GOT3 (cell line): ENCODE measurements at places on chromosomes 3 and 15.

DNA sequence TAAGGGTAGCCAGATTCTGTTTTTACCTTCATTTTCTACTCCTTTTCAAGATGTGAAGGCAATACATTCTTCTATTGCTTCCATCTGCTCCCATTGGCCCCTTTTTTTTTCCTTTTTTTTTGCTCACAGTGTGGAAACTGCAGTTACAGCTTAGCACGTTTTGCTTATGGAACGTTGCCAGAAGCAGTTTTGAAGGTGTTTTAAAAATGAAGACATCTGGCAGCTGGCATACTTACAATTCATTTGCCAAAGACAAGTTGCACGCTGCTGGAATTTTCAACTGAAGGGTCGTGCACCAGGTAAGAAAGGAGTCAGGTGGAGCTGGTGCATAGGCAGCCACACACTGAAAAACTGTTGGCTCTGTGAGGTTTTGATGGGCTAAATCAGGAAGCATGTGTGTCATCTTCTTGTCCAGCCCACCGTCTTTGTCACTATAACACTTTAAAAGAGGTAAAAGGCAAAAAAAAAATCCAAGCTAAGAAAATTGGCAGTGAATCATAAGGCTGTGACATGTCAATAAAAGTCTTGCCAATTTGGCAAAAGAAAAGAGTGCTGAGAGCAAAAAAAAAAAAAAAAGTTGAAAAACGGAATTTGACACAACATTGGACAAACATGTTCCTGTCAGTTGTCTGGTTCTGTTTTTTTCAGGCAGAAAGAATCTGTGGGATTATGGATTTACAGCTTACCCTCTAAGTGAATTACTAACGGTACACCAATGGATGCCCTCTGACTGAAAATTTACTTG is 225.4 kb upstream of the SOX2 start:
- no peak for DNase-seq

GRCh38 chr3:80542456-80542855 is 774.7 kb upstream of the ROBO1 start:
- no peak for DNase-seq

DNA sequence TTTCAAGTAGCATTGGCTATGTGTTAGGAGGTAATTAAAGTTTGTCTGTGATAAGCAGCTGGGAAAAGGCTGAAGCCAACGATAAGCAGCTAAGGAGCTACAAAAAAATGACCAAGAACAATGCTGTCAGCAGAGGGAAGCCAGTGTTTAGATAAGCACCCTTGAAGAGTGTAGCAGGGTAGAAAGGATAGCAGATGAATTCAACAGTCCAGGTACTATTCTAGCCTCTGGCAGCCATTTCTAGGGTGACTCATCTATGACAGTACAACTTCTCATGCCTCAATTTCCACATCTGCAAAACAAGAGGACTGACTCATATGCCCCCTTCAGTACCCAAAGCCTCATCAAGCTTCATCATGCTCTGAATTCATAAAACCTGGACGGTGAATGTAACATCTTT is 617.6 kb upstream of the UBE2E2 start:
- DNase-seq: no peak

DNA sequence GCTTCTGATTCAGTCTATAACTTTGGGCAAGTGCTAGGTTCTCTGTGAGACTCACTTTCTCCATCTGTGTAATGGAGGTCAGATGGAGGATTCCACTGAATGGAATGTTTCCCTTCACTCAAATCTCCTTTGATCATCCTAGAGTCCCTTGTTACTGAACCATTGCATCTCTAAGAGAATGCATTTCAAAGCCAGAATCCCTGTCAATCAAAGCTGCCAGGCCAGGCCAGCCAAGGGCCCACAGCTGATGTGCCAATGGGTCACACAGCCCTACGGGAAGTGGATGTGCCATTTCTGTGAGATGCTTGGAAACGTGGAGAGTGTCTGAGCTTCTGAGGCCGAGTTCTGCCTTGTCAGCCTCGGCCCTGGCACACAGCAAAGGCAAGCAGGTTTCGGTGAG is 32.4 kb downstream of the SCN5A start:
- no peak for DNase-seq

DNA sequence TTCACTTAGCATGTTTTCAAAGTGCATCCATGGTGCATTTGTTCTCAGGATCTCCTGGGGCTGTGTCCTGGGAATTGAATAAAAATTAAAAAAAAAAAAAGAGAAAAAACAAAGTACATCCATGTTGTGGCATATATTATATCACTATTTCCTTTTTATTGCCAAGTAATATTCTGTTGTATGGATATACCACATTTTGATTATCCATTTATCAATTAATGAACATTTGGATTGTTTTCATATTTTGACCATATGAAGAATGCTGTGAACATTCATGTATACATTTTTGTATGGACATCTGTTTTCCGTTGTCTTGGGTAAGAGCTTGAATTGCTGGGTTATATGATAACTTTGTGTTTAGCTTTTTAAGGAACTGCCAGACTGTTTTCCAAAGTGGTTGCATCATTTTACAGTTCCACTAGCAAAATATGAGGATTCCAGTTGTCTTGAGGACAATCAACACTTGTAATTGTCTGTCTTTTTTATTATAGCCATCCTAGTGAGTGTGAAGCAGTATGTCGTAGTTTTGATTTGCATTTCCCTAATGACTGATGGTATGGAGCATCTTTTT is 44.5 kb downstream of the CTDSPL2 start:
- DNase-seq: no peak

- no peak for DNase-seq
Observed at GRCh38 chr3:45029661-45030060, 3.6 kb downstream of the CLEC3B start.

- no peak for DNase-seq
Observed at GRCh38 chr3:194471863-194472262, 14.9 kb downstream of the ATP13A3 start.

DNA sequence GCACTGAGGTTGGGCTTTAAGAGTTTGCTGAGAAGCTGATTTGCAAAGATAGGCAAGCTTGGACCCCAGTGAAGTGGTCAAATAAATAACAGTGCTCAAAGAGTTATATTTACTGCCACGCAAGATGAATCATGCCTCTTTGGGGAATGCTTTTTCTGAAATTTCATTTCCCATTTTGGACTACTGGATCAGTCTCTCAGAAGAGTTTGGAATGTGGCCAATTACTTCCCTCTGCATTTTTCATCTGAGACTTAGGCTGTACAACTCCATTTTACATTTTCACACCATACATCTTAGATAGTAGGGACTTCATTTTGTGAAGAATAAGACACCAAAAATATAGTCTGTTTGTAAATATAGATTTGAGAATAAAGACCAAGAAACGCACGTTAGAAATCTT is 419.7 kb downstream of the FGF12 start:
- no peak for DNase-seq

DNA sequence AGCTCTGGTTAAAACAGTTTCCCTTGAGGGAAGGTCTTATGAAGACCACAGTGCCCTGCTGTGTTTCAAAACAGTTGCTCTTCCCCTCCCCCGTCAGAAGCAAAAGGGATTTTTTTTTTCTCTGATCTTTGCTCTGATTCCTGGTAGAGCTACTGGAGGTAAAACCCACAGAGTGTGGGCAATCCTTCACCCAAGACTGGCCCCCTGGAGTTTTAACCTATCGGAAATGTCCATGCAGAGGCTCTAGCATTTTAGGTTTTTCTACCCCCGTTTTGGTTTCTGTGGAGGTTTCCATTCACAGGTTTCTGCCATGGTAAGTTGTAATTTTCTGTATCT is 27.7 kb downstream of the GRM2 start:
- no peak for DNase-seq

DNA sequence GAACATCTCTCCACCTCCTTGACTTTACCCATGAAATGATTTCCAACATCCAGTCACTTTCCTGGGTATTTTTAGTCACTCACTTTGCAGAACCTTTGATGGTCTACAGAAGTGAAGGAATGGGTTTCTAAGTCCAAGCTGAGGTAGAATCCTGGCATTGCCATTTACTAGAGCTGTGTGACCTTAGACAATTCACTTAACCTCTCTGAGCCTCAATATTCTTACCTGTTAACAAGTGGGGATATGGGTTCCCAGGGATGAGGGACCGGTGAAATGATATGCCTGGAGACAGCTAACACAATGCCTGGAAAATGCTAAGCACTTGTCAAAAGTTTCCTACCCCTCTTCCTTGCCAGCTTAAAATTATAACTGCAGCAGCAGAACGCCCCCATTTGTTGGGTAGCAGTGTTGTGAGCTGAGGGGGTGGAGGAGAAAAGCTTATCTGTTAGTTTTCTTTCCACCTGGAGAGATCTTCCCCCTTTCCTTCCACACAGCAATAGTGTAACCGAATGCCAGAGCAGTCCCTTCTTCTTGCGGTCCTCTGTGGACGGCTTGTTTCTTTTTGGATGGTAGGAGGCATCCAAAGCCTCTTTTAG is 319.2 kb upstream of the LRRFIP2 start:
- DNase-seq: no peak

DNA sequence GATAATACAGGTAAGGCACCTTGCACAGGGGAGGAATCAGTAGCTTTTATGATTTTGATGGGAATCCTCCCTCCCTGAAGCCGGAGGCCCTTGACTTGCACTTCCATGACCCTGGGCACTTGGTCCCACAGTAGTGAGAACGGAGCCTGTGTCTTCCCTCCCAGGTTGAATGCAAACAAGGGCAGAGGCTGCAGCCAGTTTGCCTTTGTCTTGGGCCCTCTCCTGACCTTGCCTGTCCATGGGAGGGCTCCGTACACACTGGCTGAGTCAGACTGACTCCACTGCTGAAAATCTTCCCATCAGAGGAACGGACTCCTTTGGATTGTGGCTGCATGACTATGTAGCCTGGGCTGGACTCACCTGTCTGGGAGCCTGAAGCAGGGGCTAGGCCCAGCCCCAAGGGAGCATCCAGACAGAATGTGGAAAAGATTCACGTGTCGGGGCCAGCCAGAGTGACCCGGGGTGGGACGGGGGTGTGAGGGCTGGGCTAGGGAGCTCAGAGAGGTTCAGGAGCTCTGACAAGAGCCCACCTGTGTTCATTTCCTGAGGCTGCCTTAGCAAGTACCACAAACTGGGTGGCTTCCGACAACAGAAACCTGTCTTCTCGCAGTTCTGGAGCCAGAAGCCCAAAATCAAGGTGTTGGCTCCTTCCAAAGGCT is 9.5 kb downstream of the TBC1D21 start:
- no peak for DNase-seq

GRCh38 chr15:56734013-56734635 is 815 bp upstream of the ZNF280D start:
- DNase-seq: no peak

DNA sequence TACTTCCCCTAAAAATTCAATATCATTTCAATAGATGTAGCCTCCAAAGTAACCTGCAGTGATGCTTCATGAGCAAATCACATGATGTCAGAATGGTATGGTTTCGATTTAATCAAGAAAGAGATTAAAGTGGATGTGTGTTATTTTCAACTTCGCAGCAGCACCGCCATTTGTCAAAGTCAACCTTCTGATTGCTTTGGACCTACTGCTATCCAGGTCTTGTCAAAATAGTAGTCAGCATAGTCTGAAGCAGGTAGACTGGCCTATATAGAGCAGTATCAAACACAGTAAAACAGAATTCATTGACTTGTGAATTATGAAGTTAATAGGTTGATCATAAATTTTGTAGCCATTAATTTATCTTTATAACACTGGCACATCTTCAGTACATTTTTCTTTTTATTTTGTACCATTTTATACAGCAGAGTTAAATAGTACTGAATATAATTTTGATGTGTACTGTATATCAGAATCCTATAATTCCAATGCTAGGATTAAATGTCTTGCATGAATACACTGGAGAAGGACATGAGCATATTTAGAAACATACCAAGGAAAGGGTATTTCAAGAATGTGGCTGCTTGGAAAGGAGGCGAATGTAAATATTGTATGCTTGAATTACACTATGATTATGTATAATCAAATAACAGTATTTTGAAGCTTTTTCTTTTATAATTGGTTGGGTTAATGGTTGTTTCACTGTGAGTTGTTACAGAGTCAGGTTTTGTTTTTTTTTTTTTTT is 79.6 kb downstream of the CDIN1 start:
- no peak for DNase-seq

DNA sequence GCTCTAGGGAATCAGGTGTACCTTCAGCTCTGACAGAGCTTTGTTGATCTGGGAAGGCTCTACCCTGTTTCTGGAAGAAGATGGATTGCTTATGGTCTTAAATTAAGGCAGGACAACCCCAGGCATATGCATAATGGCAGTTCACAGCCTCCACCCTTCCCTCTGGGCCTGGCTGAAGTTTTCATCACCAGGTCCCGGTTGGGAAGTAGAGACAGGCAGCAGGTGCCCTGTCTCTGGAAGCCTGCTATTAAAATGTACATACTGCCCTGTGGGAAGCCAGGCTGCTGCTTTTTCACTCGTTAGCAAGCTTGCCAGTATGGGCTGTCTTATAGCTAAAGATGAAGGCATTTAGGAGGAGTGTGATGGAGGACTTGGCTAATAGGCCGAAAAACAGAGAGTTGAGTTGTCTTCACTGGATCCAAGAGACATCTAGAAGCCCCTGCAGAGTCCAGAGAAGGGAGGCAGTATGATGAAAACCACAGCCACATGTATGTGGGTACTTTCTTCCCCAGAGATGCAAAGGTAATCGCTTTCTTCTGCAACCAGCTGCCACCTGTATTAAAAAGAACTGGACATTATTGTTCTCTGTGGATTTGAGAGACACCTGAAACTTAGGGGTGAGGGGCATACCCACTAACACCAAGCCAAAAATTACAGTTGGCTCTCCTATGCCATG is 34.4 kb downstream of the ABHD2 start:
- no peak for DNase-seq

GRCh38 chr3:25910105-25910504 is 120.2 kb downstream of the OXSM start:
- no peak for DNase-seq

DNA sequence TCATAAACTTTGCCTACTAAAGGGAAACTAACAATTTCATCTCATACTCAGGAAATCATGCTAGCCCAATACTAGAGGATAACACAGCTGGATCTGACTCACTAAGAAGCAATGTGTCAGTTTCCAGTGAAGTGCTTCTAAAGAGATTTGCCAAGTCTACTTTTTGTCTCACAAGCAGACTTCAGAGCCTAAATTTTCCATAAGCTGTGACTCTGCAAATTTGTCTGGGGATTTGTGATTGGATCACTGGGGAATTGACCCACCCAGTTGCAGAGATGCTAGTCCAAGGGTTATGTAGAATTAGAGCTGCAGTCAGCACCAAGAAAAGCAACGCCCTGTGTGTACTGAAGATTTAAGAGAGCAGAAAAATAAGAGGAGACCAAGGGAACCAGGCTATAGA is 647.1 kb downstream of the NTRK3 start:
- no peak for DNase-seq

GRCh38 chr3:187612656-187613055 is 57.5 kb downstream of the SST start:
- no peak for DNase-seq

- no peak for DNase-seq
Observed at GRCh38 chr3:74415731-74416130, 198.7 kb downstream of the CNTN3 start.

GRCh38 chr15:62093809-62094208 is 27.0 kb downstream of the C2CD4A start:
- DNase-seq: no peak

- DNase-seq: no peak
Observed at GRCh38 chr3:88211096-88211890, 61.5 kb downstream of the C3orf38 start.

GRCh38 chr3:13703071-13703470 is 154.1 kb downstream of the FBLN2 start:
- DNase-seq: no peak
